Posterior vena cava (tissue), 2 donors: ENCODE measurements at places on chromosomes 1 and 21. TPM values are rescaled to one million over a fixed set of nuclear protein-coding genes. Genes with fewer than 3 reads are reported as not detected.

FMN2 gene
- 2.1 TPM for total RNA-seq

DNA sequence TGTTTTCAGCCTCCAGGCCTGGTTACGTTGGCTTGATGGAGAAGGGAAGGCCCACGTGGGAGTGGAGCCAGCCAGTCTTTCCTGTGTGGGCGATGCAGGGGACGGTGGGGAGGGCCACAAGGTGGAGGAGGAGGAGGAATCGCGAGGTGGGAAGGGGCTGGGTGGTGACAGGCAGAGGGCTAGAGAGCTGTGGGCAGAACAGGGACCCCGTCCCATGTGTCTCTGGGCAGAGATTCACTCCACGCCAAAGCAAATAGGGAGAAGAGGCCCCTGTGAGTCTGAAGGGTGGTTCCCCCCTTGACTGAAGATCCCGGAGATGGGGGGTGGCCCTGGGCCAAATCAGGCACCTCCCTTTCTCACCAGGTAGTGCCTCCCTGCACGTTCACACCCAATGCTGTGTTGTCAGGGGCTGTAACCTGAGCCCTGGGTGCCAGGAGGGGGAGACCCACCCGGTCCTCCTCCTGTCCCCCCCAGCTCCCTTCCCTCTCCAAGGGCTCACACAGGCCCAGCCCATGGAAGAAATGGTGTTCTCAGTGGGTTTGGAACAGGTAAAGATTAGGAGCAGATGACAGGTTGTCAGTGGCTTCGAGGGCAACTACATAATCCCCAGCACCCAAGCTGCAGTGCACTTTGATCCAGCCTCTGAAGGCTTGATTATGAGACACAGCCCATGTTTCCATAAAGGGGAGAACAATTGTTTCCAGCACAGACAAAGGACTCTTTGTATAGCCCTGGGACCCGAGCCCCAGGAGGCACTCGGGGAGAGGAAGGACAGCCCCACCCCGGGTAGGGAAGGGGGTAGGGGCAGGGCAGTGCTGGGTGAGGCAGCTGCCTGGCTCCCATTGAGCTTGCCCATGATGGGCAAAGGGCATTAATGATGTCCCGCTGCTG lies 37.7 kb upstream of the GPR37L1 start:
- no peak for DNase-seq

SYNC gene
- 57.5 TPM for total RNA-seq

GRCh38 chr1:44698138-44698537 lies 23.6 kb downstream of the ARMH1 start:
- DNase-seq: no peak

DNA sequence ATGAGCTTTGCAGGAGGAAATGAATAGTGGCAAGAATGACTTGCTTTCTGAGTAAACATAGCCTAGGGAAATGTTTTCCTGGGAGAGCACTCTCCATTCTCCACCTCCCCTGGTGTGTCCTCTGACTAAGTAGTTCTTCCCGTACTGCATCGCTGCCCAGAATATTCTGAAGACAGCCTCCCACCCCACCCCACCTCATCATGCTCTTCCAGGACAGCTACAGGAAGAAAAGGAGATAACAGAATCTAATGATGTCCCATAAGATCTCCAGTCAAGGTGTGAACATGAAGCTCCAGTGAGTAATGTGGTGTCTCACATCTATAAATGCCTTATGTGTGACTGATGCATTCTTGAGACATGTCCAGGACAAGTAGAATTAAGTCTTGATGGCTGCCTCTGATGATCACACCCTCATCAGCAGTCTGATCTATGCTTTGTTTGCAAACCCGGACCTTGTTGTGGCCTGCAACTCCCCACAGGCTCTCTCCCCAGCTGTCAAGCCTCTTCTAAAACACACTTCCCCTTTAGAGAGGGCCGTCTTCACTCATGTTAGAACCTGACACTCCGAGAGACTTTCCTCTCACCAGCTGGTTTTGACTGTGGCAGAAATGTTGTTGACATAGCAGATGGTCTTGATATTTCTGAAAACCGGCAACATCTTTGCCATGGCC lies 183.0 kb downstream of the CYYR1 start:
- no peak for DNase-seq

GRCh38 chr1:154807048-154807591 lies 63.0 kb downstream of the KCNN3 start:
- DNase-seq: no peak

DNA sequence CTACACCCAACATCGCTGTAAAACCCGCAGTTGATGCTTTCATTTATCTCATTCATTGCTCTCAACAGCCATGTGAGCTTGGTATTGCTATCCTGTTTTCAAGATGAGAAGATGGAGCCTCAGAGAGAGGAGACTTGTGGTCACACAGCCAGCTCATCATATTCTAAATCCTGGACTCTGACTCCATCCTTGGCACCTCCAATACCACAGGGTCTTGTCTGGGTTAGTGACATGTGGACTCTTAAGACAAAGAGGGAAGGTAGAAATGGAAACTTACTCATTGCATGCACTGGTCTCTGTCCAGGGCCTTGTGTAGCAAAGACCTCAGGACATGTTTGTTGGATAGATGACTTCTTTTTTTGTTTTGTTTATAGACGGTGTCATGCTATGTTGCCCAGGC lies 7.0 kb upstream of the RNF19B start:
- no peak for DNase-seq

DNA sequence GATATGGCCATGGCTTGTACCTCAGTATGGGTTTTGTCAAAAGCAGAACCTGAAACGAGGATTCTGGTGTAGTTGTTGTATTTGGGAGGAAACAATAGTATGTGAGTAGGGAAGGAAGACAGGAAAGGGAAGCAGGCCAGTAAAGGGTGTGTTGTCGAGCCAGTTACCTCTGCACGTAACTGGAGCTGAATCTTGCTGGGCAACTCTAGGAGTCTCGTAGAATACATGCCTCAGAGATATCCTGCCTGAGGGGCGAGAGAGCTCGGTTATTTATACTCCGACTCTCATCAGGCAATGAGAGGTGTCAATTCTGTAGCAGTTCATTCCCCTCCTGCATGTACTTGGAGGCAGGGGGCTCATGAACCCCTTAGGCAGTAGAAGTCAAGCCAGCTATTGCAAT lies 45.9 kb upstream of the KIF26B start:
- DNase-seq: no peak
